ENCODE measurements at places on chromosomes 16 and 17. TPM values are rescaled to one million over a fixed set of nuclear protein-coding genes. Genes with fewer than 3 reads are reported as not detected.

AOC3 gene
- not detected for total RNA-seq

PMP22 gene
- 33.5 TPM for total RNA-seq

OTOP2 gene
- total RNA-seq = not detected

TMEM238L gene
- not detected for total RNA-seq

SLC2A4 gene
- under 0.01 TPM for total RNA-seq
